ENCODE measurements at places on chromosomes 3 and 15. TPM values are rescaled to one million over a fixed set of nuclear protein-coding genes. Genes with fewer than 3 reads are reported as not detected.
A peak's percentile ranks its signal among the peaks of the same experiment; 100 is the strongest.

DNA sequence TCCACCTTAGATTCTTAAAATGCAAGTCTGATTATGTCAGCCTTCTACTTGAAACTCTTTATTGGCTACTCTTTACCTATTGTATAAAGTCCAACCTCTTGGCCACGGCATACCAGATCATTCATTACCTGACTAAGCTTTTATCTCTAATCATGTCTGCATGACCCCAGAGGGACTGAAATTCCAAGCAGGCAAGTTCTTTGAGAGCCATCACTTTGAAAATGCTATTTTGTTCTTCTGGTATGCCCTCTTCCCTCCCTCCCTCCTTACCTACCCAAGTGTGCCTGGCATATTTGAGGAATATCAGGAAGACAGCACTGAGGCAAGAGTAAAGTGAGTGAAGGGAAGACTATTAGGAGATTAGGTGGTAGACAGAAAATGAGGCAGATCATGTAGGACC, 57.5 kb downstream of the KCNMB2 start:
- no peak overlapping the region for H3K4me3 ChIP-seq
- DNase-seq: no peak
- peaks cover 19% of the 10 kb centered on the region for H3K27me3 ChIP-seq

DNA sequence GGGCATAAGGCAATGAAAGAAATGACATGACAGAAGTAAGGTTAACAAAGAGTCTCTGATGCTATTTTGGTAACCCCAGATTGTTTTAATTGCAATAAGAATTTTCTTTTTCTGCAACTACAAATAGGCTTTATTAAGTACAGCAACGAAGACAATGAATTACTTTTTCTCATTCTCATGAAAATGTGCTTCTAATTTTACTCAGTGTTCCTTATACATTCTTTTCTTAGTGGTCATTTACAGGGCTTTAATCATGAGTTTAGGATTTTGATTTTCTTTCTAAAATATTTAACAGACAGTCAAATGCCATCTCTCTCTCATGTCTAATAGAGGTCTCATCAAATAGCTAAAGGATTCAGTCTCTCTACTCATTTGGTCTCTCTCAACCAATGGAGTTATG, 452.1 kb downstream of the RAP2B start:
- H3K36me3 ChIP-seq: no peaks in the 10 kb centered on the region
- H3K4me1 ChIP-seq: peaks cover 11% of the 10 kb centered on the region
- peaks cover 1% of the 10 kb centered on the region for H3K27me3 ChIP-seq
- H3K4me3 ChIP-seq: no peak overlapping the region
- DNase-seq: no peak
- H3K27ac ChIP-seq: no peak overlapping the region

Gene DAZL
- not detected for total RNA-seq

GRCh38 chr15:84863565-84864443, 20.7 kb upstream of the SLC28A1 start:
- peak overlapping the region; percentile 41 for H3K27ac ChIP-seq
- H3K27me3 ChIP-seq: no peaks in the 10 kb centered on the region
- no peak overlapping the region for H3K4me3 ChIP-seq
- peaks cover 5% of the 10 kb centered on the region for H3K36me3 ChIP-seq
- H3K4me1 ChIP-seq: peaks cover 5% of the 10 kb centered on the region

GRCh38 chr3:32376115-32376514, 15.5 kb upstream of the CMTM7 start:
- no peak overlapping the region for H3K27ac ChIP-seq
- H3K27me3 ChIP-seq: no peaks in the 10 kb centered on the region
- no peaks in the 10 kb centered on the region for H3K36me3 ChIP-seq
- no peak overlapping the region for H3K4me3 ChIP-seq

DNA sequence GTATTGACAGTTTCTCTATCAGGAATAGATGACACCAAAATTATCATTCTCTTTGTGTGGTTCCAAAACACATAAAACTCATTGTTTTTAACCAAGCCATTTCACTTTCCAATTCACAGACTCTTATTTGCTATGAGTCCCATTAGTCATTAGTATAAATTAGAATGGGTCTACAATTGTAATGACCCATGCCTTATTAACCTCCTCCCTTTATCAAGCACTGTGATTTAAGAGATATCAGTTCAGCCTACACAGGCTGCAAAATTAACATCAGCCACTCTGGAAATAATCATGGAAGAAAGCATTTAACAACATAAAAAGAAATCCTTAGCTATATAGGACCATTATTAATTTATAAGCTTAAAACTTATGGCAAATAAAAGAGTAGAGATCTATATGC, 440.6 kb downstream of the GBE1 start:
- H3K4me3 ChIP-seq: no peak overlapping the region
- H3K4me1 ChIP-seq: no peaks in the 10 kb centered on the region
- no peak overlapping the region for H3K27ac ChIP-seq

Gene HRG
- total RNA-seq: not detected

Gene DPPA4
- 0.22 TPM for total RNA-seq

DNA sequence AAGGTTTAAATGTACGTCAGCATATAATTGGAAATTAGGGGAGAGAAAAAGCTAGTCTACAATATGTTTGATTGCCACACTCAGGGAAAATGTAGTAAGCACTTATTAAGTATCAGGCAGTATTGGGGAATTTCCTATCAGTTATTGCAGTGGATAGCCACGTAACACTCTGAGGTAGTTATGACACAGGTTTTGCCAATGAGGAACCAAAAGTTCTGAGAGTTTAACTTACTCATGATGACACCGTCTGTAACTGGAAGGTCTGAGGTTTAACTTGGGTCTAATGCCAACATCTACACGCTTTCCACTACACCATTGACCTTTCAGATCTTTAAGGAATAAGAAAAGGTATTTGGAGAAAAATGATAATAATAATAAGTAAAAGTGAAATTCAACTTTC, 89.5 kb downstream of the ZMAT3 start:
- no peak overlapping the region for H3K4me3 ChIP-seq
- peaks cover 23% of the 10 kb centered on the region for H3K36me3 ChIP-seq
- H3K27me3 ChIP-seq: no peaks in the 10 kb centered on the region
- no peaks in the 10 kb centered on the region for H3K4me1 ChIP-seq
- DNase-seq: no peak

GRCh38 chr3:13495921-13496723, 16.0 kb downstream of the HDAC11 start:
- H3K36me3 ChIP-seq: peaks cover 5% of the 10 kb centered on the region
- H3K27me3 ChIP-seq: no peaks in the 10 kb centered on the region
- peaks cover 24% of the 10 kb centered on the region for H3K4me1 ChIP-seq
- no peak overlapping the region for H3K27ac ChIP-seq

GRCh38 chr3:9986230-9986725, 363 bp downstream of the EMC3 start:
- H3K27ac ChIP-seq: peak overlapping the region; percentile 93
- no peaks in the 10 kb centered on the region for H3K36me3 ChIP-seq

GRCh38 chr3:122186372-122186771, 2.9 kb downstream of the CASR start:
- H3K36me3 ChIP-seq: no peaks in the 10 kb centered on the region
- peaks cover 6% of the 10 kb centered on the region for H3K4me1 ChIP-seq
- no peak overlapping the region for H3K4me3 ChIP-seq
- no peak overlapping the region for H3K27ac ChIP-seq
- DNase-seq: no peak

Gene SPTSSB
- total RNA-seq: not detected

- peaks cover 29% of the 10 kb centered on the region for H3K4me1 ChIP-seq
- no peak for DNase-seq
- H3K27ac ChIP-seq: no peak overlapping the region
- H3K36me3 ChIP-seq: peaks cover 9% of the 10 kb centered on the region
Observed at GRCh38 chr3:16406579-16406978, 106.9 kb downstream of the RFTN1 start.

DNA sequence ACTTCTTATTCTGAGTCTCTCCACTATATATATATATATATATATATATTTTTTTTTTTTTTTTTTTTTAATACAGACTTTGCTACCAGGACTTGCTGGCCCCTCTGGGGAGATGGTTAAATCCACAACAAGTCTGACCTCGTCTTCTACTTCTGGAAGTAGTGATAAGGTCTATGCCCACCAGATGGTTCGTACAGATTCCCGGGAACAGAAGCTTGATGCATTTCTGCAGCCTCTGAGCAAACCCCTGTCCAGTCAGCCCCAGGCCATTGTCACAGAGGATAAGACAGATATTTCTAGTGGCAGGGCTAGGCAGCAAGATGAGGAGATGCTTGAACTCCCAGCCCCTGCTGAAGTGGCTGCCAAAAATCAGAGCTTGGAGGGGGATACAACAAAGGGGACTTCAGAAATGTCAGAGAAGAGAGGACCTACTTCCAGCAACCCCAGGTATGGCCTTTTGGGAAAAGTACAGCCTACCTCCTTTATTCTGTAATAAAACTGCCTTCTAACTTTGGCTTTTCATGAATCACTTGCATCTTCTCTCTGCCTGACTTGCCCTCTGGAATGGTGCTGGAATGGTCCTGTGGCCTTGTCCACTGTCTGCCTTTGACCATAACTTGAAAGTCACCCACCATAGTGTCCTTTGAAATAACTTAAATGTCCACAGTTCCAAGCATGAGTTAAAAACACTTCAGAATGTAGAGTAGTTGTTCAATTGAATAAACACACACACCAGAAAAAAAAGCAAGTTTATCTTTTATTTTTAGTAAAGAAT, 32.4 kb downstream of the MLH1 start:
- no peak overlapping the region for H3K4me3 ChIP-seq
- no peak for DNase-seq
- peaks cover 11% of the 10 kb centered on the region for H3K4me1 ChIP-seq
- H3K36me3 ChIP-seq: peaks cover 44% of the 10 kb centered on the region

GRCh38 chr15:74193905-74194304, 8.7 kb downstream of the STRA6 start:
- H3K36me3 ChIP-seq: peaks cover 2% of the 10 kb centered on the region
- DNase-seq: no peak
- no peaks in the 10 kb centered on the region for H3K27me3 ChIP-seq
- no peak overlapping the region for H3K27ac ChIP-seq
- H3K4me1 ChIP-seq: peaks cover 34% of the 10 kb centered on the region

- H3K4me1 ChIP-seq: peaks cover 26% of the 10 kb centered on the region
- H3K27ac ChIP-seq: peak overlapping the region; percentile 34
- no peaks in the 10 kb centered on the region for H3K27me3 ChIP-seq
- H3K4me3 ChIP-seq: no peak overlapping the region
- no peak for DNase-seq
Observed at GRCh38 chr3:144770915-144771351, 799.3 kb downstream of the DIPK2A start.

Gene RYR3
- 0.21 TPM for total RNA-seq

GRCh38 chr3:195201295-195201694, 69.7 kb downstream of the XXYLT1 start:
- no peak for DNase-seq
- no peak overlapping the region for H3K4me3 ChIP-seq
- H3K4me1 ChIP-seq: peaks cover 83% of the 10 kb centered on the region
- peak overlapping the region; percentile 78 for H3K27ac ChIP-seq

DNA sequence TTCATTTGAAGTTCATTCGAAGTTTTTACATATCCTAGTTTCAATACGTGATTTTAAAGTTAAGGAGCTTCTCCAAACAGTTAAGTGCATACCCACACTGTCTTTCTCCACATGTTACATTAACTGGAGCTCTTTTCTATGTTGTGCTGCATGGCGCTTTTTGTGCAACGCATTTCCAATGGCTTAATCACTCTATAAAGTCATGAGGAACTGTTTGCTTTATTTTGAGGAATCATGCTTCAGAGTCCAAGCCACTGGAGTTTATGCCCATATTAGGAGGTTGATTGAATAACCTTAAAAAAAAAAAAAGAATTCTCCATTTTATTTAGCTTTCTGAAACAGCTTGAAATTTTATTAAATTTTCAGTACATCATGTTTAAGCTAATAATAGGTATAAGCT, 109.4 kb upstream of the MBNL1 start:
- no peak for DNase-seq
- peak overlapping the region; percentile 81 for H3K27ac ChIP-seq

Gene ZNF860
- 1.5 TPM for total RNA-seq

- H3K27me3 ChIP-seq: peaks cover 2% of the 10 kb centered on the region
- no peak for DNase-seq
- no peak overlapping the region for H3K27ac ChIP-seq
- peaks cover 5% of the 10 kb centered on the region for H3K36me3 ChIP-seq
- H3K4me3 ChIP-seq: no peak overlapping the region
Observed at GRCh38 chr3:128545120-128545752, 52.2 kb upstream of the GATA2 start.

GRCh38 chr3:174191895-174192294, 667.2 kb upstream of the NAALADL2 start:
- peaks cover 13% of the 10 kb centered on the region for H3K4me1 ChIP-seq
- no peak overlapping the region for H3K4me3 ChIP-seq
- no peaks in the 10 kb centered on the region for H3K36me3 ChIP-seq
- H3K27me3 ChIP-seq: no peaks in the 10 kb centered on the region

Gene THSD4
- total RNA-seq: 3.4 TPM

Gene CEP97
- total RNA-seq: 11.8 TPM

Gene ALPK3
- total RNA-seq: 0.56 TPM

Gene TRIM59
- total RNA-seq: 25.5 TPM

Gene FAM240A
- total RNA-seq: not detected

DNA sequence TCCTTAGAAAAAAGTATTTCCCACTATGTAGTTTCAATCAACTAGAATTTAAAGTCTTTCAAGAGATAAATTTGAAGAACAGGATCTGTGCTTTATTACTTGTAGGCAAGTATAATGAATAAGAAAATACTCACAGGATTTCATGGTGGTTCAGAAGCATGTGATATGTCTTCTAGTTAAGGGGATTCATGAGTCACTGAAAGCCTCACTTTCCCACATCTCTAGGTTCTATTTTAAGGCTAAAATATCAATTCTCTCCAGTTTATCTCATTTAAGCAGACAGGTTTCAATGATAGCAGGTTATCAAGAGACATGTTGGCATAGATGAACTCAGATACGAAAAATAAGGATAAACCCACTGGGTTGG, 437.8 kb upstream of the BCHE start:
- peaks cover 6% of the 10 kb centered on the region for H3K27me3 ChIP-seq
- no peaks in the 10 kb centered on the region for H3K36me3 ChIP-seq

DNA sequence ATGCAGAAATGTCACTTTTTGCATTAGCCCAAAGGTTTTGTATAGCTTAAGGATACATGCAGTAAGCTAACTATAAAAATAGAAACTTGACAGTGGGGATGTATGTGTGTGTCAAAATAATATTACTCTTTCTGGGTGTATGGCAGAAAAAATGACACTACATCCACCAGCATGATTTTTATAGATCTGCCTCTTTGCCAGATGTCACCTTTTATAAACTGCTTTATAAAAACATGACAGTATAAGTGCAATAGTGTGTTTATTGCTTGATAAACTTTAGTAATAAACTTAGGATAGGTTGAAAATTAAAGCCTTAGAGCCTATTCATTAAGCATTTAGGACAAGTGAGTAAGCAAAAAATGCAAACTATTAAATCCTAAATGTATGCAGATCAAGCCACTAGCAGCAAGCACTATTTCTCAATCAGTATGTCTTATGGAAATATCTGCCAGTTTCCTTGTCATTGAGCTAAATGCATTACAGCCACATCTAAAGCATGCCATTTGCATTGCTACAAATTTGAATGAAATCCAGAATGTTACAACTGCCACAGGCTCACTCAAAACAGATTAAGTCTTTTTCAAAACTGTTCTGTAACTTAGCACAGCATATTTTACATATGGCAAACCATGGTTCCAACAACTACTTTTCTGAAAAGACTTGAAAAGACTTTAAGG, 935.0 kb downstream of the FHIT start:
- H3K4me1 ChIP-seq: peaks cover 21% of the 10 kb centered on the region
- no peaks in the 10 kb centered on the region for H3K27me3 ChIP-seq
- no peak overlapping the region for H3K4me3 ChIP-seq

All from chondrocyte (in vitro differentiated cells).